ENCODE measurements at places on chromosomes 1 and 21.
A peak's percentile ranks its signal among the peaks of the same experiment; 100 is the strongest.

GRCh38 chr1:196451103-196451502, 157.1 kb downstream of the KCNT2 start:
- DNase-seq = no peak

- DNase-seq = no peak
These were observed 464.5 kb downstream of the USP25 start for GRCh38 chr21:16194095-16194787.

DNA sequence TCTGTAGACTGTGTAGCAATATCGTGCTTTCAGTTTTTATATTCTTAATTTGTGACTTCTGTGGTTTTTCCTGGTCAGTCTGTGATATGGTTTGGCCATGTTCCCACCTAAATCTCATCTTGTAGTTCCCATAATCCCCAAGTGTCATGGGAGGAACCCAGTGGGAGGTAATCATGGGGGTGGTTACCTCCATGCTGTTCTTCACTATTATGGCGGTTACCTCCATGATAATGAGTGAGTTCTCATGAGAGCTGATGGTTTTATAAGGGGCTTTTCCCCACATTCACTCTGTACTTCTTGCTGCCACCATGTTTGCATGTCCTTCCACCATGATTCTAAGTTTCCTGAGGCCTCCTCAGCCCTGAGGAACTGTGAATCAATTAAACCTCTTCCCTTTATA, 169.8 kb downstream of the LEPR start:
- DNase-seq = no peak

- DNase-seq = peak; percentile 11
These were observed 41.6 kb downstream of the NSL1 start for GRCh38 chr1:212749821-212750535.

GRCh38 chr1:168390271-168390670, 109.6 kb downstream of the TBX19 start:
- DNase-seq = no peak

GRCh38 chr1:99969729-99970621, at the start of gene SLC35A3:
Gene SLC35A3 (plus strand): TSS chr1:99969996. CDS start chr1:99993555, 23,559 bp downstream.
- peak; percentile 76 for DNase-seq

GRCh38 chr1:208093754-208094719, 150.1 kb downstream of the PLXNA2 start:
- DNase-seq = no peak

DNA sequence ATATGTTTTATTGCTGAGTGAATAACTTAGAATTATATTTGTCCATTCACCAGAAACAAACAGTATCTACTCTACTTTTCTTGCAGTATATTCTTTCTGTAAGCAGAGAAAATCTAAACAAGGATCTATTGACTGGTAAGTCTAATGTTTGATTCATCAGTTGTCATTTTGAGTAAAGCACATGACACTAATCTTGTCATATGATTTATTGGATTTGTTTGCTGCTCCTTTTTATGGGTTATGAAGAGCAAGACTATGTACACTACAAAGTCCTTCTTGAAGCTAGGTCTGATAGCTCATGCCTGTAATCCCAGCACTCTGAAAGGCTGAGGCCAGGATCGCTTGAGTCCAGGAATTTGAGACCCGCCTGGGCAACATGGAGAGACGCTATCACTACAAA, 23.3 kb downstream of the KMO start:
- DNase-seq = no peak

GRCh38 chr1:22915231-22915630, 57.4 kb downstream of the LACTBL1 start:
- no peak for DNase-seq

- no peak for DNase-seq
These were observed 13.1 kb downstream of the FGGY start for GRCh38 chr1:59309795-59310548.

DNA sequence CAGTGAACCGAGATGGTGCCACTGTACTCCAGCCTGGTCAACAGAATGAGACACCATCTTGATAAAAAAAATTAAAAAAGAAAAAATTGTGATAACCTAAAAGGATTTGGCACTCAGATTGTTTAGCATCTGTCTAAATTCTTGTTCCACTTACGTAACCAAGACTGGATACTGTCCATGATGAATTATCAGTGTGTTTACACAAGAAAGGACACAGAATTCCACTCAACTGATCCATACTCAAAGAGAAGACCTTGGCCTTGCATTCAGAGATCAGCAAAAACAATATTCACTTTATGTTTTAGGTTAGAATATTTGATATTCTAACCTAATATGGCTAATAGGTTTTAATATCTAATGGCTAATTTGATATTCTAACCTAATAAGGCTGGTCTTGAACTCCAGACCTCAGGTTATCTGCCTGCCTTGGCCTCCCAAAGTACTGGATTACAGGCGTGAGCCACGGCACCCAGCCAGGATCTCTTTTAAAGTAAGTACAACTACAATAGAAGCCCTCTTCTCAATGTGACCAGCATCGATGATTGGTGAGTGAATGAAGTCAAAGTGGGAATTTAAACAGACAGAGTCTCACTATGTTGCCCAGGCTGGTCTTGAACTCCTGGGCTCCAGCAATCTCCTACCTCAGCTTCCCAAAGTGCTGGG, 43.1 kb upstream of the COX20 start:
- no peak for DNase-seq

DNA sequence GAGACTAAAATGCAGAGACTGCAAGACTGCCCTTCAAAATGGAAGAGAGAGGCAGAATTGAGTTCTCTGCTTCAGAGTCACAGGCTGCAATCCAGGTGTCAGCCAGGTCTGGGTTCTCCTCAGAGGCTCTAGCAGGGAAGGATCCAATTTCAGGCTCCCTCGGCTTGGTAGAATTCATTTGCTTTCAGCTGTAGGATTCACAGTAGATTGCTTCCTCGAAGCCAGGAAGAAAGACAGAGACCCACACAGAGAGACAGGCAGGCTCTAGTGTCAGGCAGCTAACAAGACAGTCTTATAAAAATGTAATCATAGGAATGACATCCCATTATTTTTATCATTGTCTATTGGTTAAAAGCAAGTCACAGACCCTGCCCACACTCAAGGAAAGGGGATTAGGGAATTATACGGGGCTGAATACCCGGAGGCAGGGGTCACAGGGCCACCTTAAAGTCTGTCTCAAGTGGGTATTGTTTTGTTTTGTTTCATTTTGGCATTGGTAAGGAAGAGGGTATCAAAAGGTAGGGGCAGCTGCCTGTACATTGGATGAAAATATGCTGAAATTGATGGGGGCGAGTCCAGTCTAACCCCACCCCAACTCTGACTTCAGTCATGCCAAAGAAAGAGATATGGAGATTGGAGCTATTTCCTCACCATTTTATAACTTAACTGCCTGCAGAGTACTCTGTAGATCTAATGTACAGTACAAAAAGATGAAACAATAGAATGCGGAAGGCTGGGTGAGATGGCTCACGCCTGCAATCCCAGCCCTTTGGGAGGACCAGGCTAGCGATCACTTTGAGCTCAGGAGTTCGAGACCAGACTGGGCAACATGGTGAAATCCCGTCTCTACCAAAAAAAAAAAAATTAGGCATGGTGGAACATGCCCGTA, 9.5 kb upstream of the TBCE start:
- DNase-seq = no peak

GRCh38 chr1:205777994-205778393, 2.7 kb upstream of the RAB29 start:
- DNase-seq = no peak

- no peak for DNase-seq
These were observed 57.2 kb downstream of the FH start for GRCh38 chr1:241462391-241462790.

- DNase-seq = peak; percentile 100
These were observed 37.3 kb downstream of the PABPC4 start for GRCh38 chr1:39539252-39539790.

DNA sequence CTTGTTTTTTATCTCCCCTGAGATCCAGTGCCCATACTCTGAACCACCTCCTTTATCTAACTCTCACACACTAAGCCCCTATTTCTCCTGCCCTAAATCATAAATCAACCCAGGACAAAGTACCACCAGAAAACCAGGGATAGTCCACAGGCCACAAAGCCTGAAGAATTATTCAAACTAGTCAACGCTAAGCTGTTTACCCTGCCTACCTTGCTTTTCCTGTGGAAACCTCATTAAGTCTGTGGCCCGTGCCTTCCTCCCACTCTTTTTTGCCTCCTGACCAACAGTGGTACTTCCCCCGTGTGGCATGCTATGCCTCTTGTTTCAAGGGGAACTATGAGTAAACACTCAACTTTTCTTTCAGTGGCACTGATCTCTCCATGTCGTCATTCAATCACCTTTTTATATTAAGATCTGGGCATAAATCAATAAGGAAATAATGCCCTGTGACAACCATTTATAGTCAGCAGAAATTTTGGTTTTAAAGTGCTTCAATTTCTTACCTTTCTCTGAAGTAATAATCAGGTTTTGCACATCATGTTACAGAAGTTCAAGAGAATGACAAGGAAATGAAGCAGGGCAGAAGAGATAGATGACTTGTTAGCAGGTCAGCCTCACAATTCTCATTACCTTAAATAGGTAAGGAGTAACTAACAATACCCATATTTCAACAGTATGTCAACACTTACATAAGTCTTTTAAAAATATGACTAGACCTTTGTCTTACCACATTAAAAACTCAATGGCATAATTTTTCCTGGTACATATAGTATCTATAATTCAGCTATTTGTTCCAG, 32.1 kb downstream of the EYA3 start:
- DNase-seq = peak; percentile 32

GRCh38 chr1:186330758-186331157, 44.3 kb downstream of the TPR start:
- DNase-seq = no peak

GRCh38 chr1:68173936-68174737, 58.2 kb downstream of the WLS start:
- DNase-seq = peak; percentile 58

DNA sequence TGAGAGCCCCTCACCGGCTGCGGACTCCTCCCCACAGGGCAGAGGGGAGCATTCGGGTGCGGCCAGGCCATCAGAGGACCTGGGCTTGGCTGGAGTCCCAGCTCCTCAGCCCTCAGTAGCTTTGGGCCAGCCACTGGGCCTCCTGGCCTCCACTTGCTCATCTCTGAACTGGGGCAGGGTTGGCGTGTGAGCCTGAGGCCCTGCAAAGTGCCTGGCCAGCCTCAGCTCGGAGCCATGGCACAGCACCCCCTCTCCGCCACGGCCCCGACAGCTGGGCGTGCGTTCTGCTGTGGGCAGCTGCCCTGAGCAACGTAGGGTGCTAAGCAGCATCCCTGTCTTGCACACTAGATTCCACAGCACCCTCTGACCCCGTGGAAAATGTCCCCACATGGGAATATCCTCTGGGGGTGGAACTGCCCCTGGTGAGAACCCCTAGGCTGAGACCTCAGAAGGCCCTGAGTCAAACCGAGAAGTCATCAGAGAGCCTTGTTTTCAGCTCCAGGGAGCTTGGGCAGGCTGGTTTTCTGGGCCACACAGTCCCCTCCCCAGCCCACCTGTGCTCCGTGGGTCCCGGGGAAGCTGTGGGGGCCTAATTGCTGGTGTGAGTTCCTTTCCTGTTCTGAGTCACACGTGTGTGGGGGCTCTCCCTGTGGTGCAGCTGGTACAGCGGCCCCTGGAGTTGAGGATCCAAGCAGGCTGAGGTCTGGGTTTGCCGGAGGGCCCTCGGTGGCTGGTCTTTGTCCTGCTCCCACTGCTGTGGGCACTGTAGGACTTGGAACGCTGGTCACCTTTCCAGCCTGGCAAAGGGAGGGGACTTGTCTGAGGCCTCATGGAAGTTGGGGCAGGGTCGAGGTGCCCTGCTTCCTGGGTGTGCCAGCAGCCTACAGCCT, 24.5 kb downstream of the TP73 start:
- no peak for DNase-seq

DNA sequence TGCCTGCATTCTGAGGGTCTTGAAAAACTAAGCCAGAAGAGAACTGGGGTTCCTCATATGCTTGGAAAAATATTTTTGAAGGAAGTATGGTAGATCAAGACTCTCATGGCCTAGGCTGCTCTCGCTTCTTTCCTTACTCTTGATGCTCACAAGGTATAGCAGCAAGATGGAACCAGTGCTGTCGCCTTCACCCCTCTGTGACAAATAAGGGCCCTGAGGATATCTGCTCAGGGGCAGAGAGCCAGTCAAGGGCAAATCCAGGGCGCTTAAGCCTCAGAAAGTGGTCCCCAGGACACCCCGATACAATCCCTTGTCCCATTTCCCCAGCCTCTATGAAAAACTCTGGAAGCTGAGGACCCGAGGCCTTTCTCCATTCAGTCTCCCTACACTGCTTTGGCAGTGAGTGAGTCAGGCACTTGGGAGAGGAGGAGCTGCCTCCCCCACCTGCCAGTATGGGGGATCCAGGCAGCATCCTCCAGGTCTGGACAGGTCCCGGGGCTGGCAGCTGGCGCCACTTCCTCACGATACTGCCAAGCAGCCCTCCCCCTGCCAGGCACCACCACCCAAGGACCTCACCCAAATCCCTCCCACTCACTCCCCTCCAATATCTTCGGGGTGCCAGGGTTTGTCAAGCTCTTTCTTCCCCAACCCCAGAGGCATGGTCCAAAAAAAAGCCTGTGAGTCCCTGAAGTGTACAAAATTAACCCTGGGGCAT, 1.3 kb downstream of the IGSF9 start:
- no peak for DNase-seq

DNA sequence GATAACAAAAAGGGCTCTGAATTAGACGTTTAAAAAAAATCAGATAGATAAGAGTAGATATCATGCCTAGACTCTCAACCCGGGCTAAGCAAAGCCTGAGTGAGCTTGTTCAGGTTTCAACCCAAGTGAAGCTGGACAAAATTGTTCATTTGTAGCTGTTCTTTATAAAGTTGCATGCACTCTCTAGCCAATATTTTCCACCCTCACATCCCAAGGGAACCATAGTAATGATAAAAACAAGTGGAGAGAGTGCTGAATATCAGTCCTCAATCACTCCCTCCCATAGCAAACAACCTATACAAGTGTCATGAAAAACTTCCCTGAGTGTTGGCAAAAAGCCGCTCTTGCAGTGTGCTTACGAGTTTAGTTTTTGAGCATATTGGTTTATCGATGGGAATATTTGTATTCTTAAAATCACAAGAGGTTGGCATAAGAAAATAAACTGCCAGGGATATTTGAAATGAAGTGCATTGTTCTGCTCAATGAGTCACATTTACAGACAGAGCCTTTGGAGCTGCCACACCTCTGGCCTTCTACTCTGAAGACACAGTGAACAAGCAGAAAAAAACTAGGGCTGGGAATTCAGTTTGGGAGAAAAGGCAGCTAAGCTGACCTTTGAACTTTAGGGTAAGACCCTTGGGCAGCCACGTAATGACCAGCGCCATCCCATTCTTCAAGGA, 2.2 kb upstream of the CLCA2 start:
- DNase-seq = no peak

- DNase-seq = no peak
These were observed 1.3 kb upstream of the RD3 start for GRCh38 chr1:211493133-211493871.

GRCh38 chr1:117615474-117615873, 9.6 kb downstream of the TENT5C start:
- no peak for DNase-seq

GRCh38 chr1:197521118-197521739, 253.2 kb downstream of the CRB1 start:
- no peak for DNase-seq

- no peak for DNase-seq
These were observed 561.2 kb downstream of the KIF26B start for GRCh38 chr1:245715970-245716369.

Data from NCI-H2029 treated with DMSO at 0.1 percent for 48 hours (cell line).